Adrenal gland (tissue), 19 donors: ENCODE measurements at places on chromosomes 6 and 20. TPM values are rescaled to one million over a fixed set of nuclear protein-coding genes. Genes with fewer than 3 reads are reported as not detected.

HAO1 gene
- polyA plus RNA-seq = 0.07 TPM

SYNDIG1 gene
- polyA plus RNA-seq = 0.91 TPM

SLCO4A1 gene
- polyA plus RNA-seq = 2.9 TPM

RAB22A gene
- 8.0 TPM for polyA plus RNA-seq

IL17A gene
- not detected for polyA plus RNA-seq

MEI4 gene
- 0.16 TPM for polyA plus RNA-seq

EEF1A2 gene
- polyA plus RNA-seq = 159 TPM

LY6G5C gene
- 3.6 TPM for polyA plus RNA-seq

SLC22A23 gene
- polyA plus RNA-seq = 2.7 TPM

MAN1A1 gene
- polyA plus RNA-seq = 11.1 TPM

FRS3 gene
- polyA plus RNA-seq = 2.1 TPM

BCAS1 gene
- 0.07 TPM for polyA plus RNA-seq

TBXT gene
- polyA plus RNA-seq = not detected

RAB32 gene
- polyA plus RNA-seq = 16.2 TPM

ANKEF1 gene
- polyA plus RNA-seq = 0.61 TPM

VSX1 gene
- 0.48 TPM for polyA plus RNA-seq

ZNF217 gene
- polyA plus RNA-seq = 5.5 TPM

PFDN4 gene
- polyA plus RNA-seq = 59.1 TPM

TMC2 gene
- 0.20 TPM for polyA plus RNA-seq

TIAM2 gene
- polyA plus RNA-seq = 8.4 TPM

TRIM15 gene
- not detected for polyA plus RNA-seq

SLC17A9 gene
- polyA plus RNA-seq = 11.9 TPM

C20orf202 gene
- 0.17 TPM for polyA plus RNA-seq
